Hippocampal formation (tissue), 2 donors: ENCODE measurements at places on chromosomes 4 and X.

DNA sequence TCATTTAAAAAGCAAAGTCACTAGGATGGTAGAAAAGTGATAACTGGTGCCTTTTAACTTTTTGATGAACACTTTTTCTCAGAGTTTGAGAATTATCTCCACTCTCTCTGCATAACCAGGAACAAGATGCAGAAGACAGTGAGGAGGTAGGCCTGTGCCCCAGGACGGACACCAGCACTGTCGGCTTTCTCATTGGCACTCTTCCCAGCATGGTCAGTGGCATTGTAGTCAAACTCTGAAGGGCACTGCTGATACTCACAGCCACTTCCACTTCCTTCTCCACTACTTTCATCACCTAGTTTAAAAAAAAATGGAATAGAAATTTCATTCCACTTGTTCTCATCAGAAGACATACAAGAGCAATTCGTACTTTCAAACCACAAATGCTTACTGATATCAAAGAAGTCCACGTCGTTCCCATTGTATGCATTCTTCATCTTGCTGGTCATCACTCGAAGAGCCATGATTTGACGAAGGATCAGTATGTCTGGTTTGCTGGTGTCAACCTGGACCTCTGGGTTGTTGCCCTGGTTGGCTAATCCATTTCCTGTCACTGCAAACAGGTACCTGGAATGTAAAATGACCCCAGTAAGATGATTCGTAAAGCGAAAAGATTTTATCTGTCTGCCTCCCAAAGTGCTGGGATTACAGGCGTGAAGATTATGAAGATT is 84.8 kb upstream of the TFDP3 start:
- no peak for DNase-seq

- no peak for DNase-seq
Measured at GRCh38 chrX:8520178-8520577, 55.5 kb downstream of the VCX3B start.

DNA sequence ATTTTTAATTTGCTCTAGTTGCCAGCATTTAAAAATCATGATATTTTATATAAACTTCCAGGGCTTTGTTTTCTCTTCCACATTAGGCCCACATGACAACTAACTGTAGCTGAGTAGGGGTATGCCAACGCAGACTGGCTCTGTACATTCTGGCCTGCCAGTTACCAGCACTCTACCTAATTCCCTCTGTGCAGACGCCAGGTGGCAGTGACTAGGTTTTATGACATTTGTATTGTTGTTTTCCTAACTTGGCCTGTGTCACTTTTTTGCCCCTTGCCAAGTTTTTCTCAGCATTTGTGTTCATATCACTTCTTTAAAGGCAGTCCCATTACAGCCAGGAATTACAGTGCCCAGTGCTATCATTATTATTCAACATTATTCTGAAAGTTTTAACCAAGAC is 347.5 kb downstream of the NKX6-1 start:
- DNase-seq, result no peak

GRCh38 chr4:181951265-181951664 is 291.9 kb upstream of the TENM3 start:
- DNase-seq, result no peak

DNA sequence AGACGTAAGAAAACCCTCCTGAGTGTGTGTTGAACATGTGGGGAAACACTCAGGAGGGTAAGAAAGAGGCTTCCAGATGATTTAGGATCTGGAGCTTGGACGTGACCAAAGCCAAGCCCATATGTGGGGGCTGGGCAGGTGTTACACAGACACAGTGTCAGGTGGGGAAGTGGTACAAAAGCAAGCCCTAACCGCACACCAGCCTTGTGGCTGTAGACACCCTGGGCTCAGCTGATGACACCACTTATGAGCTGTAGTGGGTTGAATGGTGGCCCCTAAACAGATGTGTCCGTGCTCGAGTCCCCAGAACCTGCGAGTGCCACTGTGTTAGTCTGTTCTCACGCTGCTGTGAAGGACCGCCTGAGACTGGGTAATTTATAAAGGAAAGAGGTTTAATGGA is 25.0 kb upstream of the NSG1 start:
- no peak for DNase-seq

DNA sequence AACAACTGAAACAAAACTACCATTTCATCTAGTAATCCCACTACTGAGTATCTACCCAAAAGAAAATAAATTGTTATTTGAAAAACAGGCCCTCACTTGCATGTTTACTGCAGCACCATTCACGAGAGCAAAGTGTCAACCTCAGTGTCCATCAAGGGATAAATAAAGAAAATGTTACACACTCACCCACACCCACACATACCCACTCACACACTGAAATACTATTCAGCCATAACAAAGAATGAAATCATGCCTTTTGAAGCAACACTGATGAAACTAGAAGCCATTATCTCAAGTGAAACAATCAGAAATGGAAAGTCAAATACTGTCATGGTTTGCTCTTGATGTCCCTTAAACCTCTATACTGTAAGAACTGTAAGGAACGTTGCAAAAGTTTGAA is 44.8 kb upstream of the CLNK start:
- no peak for DNase-seq

GRCh38 chrX:50099331-50099730 is 101.5 kb downstream of the AKAP4 start:
- no peak for DNase-seq

DNA sequence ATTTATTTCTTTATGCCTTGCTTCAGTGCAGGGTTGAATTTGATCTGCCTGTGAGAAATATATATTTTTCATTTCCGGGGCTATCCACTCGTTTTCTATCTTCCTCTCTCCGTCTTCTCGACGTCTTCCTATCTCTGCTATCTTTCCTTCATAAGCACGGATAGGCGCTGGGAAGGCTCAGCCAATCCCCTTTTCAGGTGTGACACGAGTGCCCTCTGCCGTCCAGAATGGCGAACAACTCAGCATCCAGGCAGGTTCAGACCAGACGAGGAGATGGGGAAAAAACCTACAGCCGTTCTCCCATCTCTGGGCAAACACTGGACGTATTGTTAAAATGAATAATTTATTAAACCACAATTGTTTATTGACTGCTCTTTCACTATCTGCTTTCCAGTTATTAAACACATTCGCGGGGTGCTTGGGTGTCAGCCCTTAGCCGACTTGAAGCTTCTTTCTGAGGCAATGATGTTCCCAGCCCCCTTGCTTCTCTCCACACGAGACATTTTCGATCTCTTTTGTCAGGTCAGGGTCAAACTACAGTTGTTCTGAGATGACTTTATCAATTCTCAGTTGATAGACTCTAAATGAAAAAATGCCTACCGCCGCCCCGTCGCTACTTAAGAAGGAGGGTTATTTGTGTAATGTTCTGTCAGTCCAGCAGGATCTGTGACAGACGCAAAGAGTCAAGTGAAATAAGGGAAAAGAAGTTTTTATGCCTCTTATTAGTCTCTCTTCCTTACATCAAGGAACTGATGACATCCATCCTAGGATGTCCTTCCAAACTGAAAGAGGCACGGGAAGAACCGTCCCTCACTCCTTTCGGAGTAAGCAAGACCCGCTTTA is 96.3 kb upstream of the NOCT start:
- DNase-seq, result peak; percentile 88

DNA sequence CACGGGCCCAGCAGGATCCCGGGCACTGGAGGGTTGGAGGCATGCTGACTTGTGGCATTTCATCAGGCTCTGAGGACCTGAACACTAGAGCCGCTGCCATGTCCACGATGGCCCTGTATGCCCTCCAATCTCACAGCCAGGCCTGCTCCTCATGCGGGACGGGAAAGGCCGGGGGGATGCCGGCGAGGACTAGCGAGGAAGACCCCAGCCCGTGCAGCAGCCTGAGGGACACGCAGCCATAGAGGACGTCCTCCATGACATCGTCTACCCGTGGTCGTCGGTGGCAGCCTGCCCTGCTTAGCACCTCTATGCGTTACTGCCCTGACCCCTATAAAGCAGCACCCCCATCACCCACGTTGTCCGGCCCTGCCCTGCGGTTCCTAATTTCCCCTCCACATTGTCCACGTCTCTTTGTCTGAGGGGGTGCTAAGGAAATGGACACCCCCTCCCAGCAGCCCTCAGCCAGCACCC is 32.6 kb downstream of the HMX1 start:
- DNase-seq, result no peak

GRCh38 chr4:103405415-103405814 is 207.3 kb upstream of the CENPE start:
- DNase-seq, result no peak

DNA sequence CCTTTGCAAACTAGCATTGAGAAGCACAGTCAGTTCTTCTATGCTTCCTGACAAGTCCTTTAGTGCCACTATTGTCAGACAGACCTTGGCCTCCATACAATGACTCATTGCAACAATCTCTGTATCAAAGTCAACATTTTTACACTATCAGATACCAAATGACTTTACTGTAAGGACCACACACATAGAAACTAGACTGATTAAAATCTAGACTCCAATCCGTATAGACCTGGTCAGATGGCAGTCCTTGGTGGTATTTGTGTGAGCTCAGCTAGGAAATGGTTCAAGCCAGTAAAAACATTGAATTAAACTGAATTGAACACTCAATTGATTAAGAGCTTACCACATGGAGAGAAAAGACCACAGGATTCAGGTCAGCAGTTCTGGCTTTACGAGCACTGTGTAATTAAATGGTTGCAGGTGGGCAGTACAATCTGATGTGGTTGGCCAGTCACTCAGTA is 549.8 kb upstream of the LCORL start:
- no peak for DNase-seq

- DNase-seq, result no peak
Measured at GRCh38 chr4:159142241-159142640, 39.4 kb downstream of the RAPGEF2 start.

DNA sequence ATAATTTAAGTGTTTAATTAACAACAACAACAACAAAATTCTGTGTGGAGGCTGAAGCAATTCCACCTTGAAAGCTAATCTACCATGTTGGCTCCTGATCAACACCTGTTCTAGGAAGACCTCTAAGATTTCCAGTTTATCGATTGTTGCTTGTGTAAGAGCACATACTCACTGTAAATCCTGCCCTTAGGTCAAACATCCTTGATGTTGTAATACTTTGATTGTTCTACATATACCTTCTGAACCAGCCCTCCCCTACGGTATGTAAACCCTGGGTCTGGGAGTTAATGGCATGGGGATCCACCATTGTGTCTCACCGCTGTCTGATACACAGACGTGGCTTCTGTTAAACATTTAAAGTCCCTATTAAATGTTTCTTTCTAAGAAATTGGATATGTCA is 73.2 kb downstream of the RASL11B start:
- DNase-seq, result no peak

DNA sequence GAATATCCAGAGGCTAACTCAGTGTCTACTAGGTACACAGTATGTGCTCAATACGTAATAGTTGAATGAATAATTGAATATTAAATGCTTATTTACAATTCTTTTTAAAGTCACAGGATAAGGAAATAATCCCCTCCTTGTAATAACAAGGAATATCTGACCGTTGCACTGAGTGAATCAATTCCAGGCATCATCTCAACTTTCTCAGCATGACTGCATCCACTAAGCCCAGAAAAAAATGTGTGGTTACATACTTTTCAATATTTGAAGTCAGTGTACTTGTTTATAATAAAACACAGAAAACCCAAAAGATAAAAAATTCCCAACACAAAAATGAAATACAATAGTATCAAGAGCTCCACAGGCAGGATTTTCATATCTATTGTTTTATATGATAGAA is 105.4 kb downstream of the TMEM144 start:
- no peak for DNase-seq

DNA sequence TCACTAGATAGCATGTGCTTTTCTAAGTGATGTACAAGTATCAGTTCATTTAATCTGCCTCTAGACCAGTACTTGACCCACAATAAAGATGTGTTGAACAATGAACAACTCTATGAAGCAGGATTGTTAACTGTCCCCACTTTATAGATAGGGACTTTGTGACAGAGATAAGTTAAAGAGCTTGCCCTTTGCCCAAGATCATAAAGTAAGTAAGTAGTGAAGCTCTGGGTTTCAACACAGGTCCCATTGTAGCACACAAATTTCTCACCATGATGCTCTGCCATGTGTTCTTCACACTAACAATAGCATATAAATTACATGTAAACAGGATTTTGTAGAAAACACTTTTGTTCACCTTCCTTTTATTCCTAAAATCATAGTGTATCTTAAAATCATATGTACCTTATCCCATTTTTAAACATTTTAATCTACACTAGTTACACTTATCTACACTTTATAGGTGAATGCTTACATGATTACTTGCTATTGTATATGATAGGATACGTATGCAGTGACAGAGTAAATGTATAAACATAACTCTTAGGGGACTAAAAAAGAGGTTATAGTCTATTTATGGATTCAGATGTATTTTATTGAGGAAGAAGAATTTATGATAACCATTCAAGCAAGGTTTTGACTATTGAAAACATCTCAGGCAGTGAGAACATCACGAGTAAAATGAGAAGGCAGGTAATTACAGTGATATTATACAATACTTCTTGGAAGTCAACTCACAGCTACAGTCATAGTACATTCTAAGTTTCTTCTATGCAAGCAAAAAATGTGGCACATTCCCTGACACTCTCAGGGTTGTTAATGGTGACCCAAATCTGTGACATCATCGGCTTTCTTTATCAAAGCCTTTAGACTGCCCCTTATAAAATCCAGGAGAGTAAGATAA is 2275.1 kb downstream of the PCDH7 start:
- DNase-seq, result no peak

GRCh38 chrX:1657367-1658070 is 42.7 kb downstream of the ASMT start:
- no peak for DNase-seq

DNA sequence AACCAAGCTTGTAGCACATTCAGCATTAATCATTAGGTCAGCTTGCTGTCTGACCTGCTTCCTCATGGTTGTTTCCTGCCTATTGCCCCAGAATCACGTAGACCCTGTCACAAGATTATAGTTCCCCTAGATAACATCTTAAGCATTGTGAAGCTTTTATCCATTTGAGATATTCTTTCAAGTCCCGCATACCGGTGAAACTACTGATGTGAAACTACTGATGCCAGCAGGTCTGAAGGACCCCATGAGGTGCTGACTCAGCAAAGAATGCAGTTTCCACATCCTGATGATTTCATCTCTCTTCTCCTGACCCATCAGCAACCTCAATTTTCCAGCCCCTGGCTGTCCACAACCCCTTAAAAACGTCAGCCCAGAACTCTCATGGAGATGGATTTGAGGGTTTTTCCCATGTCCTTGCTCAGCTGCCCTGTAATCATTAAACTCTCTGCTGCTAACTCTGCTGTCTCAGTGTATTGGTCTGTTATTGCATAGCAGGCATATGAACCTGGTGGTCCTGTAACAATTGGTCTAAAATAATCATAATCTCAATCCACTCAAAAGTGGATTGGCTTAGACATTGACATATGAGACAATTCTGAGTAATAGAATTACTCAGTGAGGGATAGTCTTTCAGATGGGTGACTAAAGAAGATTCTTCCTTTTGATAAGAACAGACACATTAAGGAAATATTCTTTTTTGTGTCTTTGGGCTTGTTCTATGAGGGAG is 26.3 kb upstream of the UBA6 start:
- DNase-seq, result no peak

GRCh38 chr4:20412072-20412471 is 160.4 kb downstream of the SLIT2 start:
- no peak for DNase-seq
